ENCODE measurements at places on chromosomes 5 and 9.
A peak's percentile ranks its signal among the peaks of the same experiment; 100 is the strongest.

DNA sequence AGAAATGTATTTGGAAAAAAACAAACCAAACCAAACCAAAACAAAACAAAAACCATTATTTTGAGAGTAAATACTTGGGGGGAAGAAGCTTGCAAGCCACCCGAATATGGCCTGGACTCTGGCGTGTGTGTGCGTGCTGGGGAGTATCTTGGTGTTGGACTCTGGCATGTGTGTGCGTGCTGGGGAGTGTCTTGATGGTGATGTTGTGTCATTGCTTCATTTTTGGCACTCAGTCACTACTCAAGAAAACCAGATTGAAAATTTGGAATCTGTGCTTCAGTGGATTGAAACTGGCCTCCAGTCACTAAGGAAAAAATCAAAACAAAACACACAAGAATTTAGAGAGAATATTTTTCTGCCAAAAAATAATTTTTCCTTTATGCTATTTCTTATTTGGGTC is 76.1 kb downstream of the ARRDC3 start:
- peak; percentile 56 for DNase-seq

GRCh38 chr5:33944543-33945132 is 8.5 kb downstream of the RXFP3 start:
- no peak for DNase-seq

DNA sequence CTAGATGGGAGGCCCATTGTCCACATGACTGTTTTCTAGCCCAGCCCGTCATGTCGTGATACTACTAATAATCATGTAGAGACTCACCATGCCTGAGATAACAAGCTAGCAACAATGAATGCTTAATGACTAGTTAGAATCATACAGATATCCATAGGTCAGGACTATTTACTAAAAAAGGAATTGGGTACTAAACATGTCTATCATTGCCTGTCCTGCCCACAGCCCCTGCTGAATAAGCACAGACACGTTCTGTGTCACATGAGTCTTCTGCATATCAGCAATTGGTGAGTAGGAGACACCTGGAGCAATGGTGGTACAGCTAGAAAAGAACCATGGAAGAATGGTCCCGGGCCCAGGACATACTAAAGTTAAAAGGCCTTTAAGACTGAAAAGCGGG is 18.0 kb downstream of the FRRS1L start:
- DNase-seq = no peak

DNA sequence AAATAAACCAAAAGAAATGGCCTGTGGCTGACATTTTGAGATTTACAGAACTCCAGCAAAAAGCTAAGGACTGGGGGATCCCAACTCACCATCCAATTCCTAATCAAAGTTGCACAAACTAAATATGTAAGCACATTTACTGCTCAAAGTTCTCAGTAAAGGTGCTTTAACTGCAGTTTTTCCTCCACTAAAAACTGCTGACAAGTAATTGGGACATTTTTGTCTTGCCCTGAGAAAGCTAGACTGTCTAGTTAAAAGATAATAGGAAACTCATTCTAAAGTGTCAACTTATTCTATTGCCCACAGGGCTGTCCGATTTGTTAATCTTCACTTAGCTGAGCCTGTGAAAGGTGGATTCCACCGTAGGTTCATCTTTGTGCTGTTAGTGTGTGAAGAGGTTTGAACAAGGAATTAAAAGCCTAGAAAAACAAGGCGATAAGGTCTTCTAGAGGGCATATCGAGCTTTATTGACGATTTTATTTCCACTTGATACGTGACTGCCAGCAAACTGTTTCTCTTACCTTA is 1.0 kb downstream of the DOCK8 start:
- DNase-seq = no peak

DNA sequence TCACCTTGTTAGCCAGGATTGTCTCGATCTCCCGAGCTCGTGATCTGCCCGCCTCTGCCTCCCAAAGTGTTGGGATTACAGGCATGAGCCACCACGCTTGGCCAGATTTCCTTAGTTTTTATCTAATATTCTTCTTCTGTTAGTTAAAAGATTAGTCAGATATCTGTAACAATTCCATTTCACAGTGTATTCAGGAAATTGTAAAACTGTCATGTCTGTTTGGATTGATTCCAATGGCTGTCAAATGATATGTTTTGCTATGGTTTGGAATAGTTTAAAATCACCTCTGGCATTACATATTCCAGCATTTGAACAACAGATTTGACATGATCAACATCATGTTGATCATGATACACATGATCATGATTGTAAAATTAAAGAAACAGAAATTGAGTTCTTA is 193.6 kb upstream of the DAB2 start:
- DNase-seq = no peak

GRCh38 chr5:122035913-122036312 is 42.1 kb downstream of the LOX start:
- no peak for DNase-seq

GRCh38 chr5:2320611-2321010 is 430.9 kb downstream of the IRX2 start:
- DNase-seq = no peak

DNA sequence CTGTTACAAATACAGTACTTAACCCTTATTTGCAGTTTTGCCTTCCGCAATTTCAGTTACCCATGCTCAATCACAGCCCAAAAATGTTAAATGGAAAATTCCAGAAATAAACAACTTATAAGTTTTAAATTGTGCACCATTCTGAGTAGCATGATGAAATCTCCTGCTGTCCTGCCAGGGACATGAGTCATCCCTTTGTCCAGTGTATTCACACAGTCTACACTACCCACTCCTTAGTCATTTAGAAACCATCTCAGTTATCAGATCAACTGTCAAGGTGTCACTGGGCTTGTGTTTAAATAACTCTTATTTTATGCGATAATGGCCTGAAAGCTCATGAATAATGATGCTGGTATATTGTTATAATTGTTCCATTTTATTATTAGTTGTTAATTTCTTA is 95.8 kb downstream of the PLCXD3 start:
- peak; percentile 93 for DNase-seq

DNA sequence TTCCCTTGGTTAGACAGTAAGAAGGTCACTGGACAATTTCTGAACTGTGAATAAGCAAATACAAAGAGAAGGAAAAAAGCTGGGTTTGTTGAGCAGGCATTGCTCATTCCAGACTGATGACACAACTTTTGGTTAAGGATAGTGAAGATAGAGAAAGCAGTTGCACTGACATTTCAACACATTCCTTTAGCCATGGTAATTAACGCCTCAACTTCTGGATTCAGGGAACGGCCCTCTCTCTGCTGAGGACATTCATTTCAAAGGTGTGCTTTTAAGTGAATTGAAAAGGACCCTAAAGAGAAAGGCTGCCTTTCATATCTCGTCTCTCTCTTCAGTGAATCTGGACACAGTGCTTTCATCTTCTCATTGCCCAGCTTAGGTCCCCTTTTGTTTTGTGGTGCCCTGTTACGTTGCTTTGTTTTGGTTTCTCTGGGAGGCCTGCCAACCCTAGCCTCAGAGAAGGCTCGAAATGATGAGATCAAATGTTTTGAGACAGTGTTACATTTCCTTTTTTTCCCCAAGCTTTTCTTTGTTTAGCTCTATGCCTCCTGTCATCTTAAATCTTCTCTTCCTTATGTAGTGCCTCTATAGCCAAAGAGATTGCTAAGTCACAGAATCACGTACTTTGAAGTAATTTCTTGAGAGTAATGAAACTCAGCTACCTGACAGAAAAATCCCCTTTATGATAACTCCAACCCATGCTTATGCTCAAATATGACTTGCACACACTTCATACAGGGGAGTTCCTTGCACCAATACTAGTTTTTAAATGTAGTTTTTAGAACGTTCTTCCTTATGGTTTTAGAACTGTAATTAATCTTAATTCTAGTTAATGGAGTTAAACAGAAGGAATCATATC is 94.4 kb upstream of the IFNE start:
- peak; percentile 88 for DNase-seq

GRCh38 chr9:136367296-136368145 is 4.0 kb upstream of the DNLZ start:
- no peak for DNase-seq

Data from HFFc6 (cell line).